ENCODE measurements at places on chromosomes 5 and 9.

DNA sequence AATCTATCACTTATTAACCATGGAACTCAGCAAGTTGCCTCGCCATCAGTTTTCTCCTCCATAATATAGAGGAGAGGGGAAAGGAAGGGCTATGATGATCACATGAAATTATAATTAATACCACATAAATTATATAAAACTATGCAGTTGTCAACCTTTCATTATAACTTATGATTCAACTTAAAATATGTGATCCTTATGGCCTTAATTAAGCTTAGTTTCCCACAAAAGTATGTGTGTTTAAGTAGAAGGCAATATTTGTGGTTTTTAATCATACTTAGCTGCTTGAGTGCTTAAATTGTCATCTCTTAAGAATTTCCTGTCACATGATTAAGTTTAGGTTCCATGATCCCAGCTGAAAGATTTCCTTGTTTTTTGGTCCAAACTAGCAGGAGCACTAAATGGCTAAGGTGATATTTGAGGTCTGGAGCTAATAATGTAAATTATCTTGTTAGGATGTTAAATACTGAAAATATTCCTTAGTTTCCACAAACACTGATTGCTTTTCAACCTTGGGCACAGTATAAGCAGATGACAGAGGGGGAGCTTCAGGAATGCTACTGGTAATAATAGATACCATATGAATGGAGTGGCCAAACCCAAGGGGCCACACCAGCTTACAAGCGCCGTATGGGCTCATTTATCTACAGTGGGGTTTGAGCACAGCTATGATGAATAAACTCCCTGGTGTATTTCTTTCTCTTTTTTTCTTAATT, 26.4 kb upstream of the F2R start:
- no peak for DNase-seq

DNA sequence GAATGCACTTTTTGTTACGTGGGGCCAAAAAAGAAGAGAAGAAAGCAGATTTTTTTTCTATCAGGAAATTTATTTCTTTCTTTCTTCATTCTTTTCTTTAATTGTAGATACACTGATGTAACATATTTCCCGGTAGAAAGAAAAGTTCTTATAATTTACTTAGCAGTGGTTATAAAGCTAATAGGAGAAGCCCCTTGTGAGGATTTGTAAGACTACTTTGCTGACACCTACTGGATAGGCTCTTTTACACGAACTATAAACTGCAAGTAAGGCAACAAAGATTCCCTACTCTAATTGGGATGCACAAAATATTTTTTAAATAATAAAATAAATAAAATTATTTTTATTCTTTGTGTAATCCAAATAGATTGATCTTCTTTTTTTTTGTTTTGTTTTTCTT, 284.4 kb downstream of the DNAH5 start:
- no peak for DNase-seq

DNA sequence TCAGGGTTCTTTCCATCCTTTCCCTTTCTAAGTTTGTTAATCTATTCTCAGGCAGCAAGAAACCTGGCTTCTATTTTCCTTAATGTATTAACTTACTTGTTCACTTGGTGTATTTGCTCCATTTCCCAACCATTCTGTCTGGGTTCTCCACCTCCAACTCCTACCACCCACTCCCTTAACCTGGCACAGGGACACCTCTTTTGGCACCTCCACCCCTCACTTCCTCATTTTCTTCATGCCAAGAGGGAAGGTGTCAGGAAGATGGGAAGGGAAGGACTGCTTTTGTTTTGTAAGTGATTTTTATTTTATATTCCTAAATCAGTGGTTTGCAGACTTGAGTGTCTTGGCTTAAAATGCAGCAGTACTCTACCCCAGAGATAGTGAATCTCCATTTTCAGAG, 166.1 kb downstream of the TRIO start:
- DNase-seq = no peak

DNA sequence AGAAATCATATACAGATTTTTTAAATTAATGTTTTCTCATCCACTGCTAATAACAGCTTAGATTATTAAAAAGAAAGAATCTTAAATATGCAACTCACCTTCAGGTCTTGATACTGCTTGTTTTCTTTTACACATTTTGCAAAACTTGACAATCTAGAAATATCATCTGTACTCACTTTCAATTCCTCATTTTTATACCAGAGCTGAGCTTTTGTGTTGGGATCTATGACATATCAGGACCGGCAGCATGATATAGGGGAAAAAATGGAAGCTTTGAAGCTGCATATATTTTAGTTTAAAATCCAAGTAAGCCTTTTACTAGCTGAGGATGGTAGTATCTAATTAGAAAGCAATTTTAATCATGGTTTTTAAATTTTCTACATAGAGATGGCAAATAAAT, 75.7 kb upstream of the SMARCA2 start:
- no peak for DNase-seq

- no peak for DNase-seq
Measured at GRCh38 chr9:698276-698675, 143.2 kb upstream of the DMRT1 start.

GRCh38 chr5:67350618-67351201, 154.1 kb upstream of the CD180 start:
- DNase-seq = no peak

GRCh38 chr9:70012569-70012968, 31.1 kb upstream of the MAMDC2 start:
- DNase-seq = no peak

DNA sequence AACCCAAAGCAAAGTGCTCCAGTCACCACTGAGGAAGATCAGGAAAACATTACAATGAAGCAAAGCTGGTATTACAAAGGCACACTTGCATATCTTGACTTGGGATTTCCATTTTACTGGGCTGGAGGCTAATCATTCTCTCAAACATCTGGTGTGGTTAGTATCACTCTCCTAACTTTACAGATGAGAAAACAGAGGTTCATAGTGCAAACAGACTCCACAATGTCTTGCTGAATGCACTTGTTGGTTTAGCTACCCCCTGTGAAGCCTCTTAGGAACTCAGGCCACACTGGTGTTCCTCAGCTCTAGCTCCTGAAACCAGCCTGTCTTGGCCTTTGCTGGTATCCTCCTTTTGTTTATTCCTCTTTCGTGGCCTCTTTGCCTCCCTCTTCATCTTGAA, 29.5 kb upstream of the SMAD5 start:
- DNase-seq = no peak

DNA sequence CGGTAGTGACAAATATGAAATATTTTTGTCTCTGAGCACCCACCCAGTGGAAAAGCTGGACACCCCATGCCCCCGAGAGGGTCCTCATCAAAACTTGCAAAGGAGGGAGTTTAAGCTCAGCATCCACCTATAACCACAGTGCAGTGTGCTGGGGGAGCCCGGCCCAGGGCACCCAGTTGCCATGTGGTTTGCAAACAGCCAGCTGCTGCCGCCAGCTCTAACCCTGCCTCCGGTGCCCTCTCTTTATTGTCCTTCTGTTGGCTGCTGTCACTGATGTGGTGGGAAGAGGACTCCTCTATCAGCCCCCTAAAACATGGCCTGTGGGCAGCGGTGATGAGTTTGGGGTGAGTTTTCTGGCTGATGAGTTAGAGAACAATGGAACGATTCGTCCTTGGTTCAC, 160.9 kb upstream of the MVB12B start:
- no peak for DNase-seq

GRCh38 chr5:172616730-172617129, 24.3 kb upstream of the NEURL1B start:
- no peak for DNase-seq

DNA sequence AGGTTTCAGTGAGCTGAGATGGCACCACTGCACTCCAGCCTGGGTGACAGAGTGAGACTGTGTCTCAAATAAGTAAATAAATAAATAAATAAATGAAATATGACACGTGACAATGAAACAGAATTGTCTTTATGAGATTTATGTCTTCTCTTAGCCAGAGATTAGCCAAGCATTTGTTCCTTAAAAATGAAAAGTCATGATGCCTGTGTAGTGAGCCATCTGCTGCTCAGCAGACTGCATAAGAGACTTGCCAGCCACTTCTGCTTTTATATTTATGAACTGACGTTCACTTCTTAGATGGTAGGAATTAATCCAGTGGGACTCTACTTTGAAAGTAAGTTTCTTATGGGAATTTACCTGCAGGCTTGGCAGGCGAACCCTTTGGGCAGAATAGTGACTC, 227.4 kb downstream of the NR3C1 start:
- no peak for DNase-seq

DNA sequence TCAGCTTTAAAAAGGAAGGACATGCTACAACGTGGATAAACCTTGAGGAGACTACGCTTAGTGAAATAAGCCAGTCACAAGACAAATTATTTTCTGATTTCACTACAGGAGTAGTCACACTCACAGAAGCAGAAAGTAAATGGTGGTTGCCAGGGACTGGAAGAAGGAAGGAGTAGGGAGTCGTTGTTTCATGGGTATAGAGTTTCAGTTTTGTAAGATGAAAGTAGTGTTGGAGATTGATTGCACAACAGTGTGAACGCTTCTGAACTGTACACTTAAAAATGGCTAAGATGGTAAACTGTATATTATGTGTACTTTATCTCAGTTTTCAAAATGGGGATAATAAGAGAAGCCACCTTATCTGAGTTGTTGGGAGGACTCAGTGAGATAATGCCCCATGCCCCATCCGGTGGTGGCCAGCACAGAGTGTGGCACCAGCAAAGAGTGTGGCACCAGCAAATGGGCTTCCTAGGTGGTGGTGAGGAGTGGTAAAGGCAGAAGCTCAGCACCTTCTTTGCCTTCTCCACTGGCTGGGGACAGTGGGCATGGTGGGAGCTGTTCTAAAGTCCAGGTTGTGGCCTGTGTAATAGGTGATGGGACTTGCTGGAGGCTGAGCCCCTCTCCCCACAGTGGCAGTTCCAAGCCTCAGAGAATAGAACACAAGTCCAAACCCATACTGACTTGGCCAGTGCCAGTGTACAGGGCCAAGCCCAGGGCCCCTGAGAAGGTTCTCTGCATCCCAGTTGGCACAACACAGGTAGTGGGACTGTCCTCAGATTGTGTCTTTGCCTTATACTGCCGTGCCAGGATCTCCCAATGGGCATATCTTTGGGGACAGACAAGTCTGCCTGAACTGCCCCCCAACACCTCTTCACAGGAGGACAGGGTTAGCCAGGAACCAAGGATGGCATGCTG, 4.4 kb downstream of the SLC22A4 start:
- DNase-seq = no peak

GRCh38 chr5:65900746-65901145, 25.6 kb upstream of the ERBIN start:
- DNase-seq = no peak

DNA sequence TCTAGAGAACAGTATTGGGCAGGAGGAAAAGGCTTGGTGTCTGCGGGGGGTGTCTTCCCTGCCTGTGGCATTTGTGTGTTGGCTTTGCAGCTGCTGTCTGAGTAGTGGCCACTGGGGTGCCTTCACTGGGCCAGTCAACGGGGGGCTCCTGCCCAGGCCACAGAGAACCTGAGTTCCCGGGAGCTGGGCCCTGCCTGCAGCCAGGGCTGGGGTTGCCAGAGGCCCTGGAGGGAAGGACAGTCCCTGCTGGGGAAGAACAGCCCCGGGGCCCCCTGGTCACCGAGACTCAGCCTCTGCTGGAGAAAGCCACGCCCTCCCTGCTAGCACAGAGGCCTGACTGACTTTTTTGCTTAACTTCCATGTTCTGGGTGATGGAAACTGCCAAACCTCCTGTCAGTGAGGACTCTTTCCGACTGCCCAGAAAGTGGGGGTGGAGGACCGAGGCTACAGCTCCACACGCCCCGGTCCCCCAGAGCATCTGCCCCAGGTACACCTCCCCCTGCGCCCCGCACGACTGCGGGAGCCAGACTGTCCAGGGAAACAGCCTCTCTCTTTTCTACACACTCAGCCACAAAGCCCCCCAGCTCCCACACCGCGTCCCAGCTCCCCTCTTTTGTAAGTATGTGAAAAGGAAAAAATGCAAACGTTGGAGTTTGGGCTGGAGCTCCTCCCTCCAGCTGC, 133.4 kb downstream of the DAB2IP start:
- DNase-seq = no peak

DNA sequence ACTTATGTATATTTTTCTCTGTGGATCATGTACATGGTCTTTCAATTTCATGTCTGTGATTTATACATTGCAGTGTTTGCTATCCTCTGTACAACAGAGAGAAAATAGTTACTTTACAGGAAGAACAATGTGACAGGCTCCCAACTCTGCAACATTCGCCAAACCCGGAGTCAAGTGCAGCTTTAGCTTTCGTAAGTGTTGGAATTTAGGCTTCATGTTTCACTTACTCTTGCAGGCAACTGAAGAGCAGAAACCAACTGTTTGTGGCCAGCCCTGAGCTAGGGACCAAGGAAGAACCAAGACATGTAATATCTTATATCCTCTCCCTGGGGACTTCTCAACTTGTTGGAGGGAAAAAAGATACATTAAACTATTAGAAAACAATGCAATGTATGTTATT, 147.9 kb downstream of the C5orf15 start:
- no peak for DNase-seq

All from stimulated activated CD4-positive, alpha-beta T cell treated with anti-CD3 and anti-CD28 coated beads, Interleukin-1b, Interleukin-23, amount 100 ng/mL, for 1 hour (primary cell).